ENCODE measurements at places on chromosomes 2 and 18.

GRCh38 chr2:85615413-85615728 lies 615 bp upstream of the USP39 start:
- no peak for DNase-seq

GRCh38 chr2:150464270-150464669 lies 23.2 kb downstream of the RND3 start:
- DNase-seq = peak; percentile 63

DNA sequence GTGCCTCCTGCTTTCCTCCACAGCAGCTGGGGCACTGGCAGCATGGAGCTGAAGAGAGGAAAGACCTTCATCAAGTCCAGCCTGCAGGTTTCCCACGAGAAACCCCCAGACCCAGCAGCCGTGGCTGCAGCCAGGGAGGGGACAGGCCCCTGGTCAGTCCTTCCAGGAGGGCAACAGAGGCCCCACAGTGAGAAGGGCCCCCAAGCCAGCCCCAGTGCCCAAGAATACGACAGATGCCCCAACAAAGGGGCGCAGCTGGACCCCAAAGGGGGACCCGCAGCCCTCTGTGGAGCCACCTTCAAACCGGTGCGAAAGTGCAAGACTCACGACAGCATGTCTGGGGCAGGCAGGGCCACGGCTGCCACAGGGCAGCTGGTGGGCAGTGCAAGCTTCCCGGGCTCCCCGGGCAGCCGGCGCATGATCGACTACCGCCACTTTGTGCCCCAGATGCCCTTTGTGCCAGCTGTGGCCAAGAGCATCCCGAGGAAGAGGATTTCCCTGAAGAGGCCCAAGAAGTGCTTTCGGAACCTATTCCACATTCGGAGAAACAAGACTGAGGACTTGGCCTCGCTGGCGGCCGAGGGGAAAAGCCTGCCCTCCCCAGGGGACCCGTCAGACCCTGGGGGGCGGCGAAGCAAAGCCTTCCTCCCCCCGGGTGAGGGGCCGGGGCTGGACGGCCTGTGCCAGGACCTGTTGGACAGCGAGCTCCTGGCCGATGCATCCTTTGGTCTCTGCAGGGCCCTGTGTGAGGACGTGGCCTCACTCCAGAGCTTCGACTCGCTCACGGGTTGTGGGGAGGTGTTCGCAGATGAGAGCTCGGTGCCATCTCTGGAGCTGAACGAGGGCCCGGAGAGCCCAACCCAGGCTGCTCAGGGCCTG lies 6.9 kb downstream of the AMER3 start:
- DNase-seq = no peak

DNA sequence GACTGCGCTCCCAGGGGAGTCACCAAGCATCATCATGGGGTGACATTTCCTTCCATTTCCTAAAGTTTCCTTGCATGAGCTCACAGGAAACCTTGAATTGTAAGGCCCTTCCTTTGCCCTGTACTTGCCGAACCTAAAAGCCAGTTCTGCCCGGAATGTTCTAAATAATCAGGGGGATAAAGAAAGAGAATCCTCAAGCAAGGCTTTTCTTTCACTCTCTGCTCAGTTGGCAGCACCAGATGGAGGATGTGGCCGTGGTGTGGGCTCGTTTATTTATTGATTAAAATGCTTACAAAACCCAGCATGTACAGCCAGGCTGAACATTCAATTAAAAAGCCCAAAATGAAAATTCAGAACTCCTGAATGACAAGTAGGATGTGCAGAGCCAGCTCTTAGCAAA lies 170.5 kb downstream of the SH3RF3 start:
- peak; percentile 66 for DNase-seq

- no peak for DNase-seq
These were observed 2.0 kb downstream of the IKZF2 start for GRCh38 chr2:213149294-213149875.

DNA sequence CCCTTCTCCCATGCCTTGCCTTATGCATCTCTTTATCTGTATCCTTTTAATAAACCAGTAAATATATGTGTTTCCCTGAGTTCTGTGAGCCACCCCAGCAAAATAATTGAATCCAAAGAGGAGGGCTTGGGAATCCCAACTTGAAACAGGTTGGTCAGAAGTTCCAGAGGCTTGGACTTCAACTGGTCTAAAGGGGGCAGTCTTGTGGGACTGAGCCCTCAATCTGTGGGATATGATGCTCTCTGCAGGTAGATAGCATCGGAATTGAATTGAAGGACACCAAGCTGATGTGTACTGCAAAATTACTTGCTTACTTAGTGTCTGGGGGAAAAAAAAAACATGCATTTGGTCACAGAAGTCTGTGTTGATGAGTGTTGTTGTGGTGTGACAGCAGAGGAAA lies 1033.5 kb upstream of the TMEFF2 start:
- DNase-seq = no peak

GRCh38 chr2:23698721-23699579 lies 228.0 kb downstream of the ATAD2B start:
- DNase-seq = peak; percentile 90

GRCh38 chr2:70314640-70315039 lies 12.8 kb upstream of the FAM136A start:
- no peak for DNase-seq

DNA sequence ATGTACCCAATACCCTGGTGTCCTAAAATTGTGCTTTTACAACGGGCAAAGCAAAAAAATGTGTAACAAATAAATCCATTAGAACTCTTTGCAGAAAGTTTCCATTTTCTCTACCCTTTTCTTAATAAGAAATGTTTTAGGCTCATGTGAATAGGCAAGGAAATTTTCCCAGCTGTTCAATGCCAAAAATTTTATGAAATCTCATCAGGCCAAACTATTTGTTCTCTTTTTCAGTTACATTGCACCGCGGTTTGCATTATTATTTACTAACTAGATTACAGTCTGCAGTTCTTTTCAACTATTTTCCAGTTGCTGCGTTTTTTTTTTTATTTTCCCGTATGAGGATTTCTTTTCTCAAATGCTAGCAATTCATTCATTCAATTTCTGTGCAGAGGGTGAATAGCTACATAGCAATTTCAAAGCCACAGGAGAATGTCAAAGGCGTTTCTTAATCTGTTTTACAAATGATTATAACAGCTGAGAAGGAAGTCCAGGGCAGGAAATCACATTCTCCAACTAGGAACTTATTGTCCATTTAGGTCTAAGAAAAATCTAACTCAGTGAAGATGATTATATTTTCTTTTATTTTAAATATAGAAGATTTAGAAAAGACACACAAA lies 367.5 kb upstream of the MMADHC start:
- DNase-seq = no peak

GRCh38 chr2:31004257-31004656 lies 134.0 kb downstream of the GALNT14 start:
- DNase-seq = no peak

GRCh38 chr18:50654658-50655550 lies 95.0 kb downstream of the MAPK4 start:
- no peak for DNase-seq

DNA sequence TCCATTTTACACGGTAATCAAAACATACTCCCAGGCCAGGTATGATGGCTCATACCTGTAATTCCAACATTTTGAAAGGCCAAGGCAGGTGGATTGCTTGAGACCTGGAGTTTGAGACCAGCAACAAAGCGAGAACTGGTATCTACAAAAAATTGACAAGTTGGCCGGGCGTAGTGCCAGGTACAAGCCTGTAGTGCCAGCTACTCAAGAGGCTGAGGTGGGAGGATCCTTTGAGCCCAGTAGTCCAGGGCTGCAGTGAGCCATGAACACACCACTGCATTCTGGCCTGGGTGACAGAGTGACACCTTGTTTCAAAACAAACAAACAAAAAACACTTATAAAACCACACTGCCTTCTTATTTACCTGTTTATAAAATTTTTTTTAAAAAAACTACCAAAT lies 80.8 kb downstream of the GAREM1 start:
- DNase-seq = no peak

- no peak for DNase-seq
These were observed 28.2 kb upstream of the GALNT1 start for GRCh38 chr18:35553300-35553699.

GRCh38 chr2:173028671-173029070 lies 47.0 kb upstream of the MAP3K20 start:
- no peak for DNase-seq

DNA sequence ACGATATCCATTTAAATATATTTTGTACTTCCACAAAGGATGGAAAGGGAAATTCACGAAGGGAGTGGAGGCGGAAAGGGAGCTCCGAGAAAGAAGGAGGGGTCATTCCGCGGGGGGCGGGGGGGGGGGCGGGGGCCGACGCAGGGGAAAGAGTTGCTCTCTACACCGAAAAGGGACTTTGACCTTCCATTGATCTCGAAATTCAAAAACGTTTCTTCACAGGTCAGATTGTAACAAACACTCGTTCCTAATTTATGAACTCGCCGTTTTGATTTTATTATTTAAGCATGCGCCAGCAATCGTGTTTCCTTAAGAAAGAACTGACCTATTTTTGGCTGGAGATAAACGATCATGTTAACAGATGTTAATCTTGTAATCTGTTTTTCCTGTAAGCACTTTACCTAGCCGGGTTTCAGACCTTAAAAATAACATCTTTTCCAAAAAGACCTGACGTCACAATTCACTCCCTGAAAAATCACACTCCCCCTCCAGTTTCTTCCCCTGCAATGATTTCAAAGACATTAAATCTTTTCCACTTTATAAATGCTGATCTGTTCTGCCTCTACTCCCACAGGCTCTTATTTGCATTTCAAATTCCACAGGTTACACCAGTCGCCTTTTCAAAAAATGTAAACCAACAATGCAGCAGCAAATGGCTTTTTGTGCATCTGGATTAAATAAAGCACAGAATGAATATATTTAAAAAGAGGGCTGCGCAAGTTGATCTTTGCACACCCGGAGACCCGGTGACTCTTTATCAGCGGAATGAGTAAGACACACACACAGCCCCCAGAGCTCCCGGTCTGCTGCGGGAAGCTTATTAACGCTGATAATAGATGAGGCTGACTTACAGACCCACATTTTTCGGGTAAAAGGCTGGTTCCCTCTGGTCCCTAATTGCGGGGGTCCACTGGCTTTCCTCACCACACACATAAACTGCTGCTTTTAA lies 1.6 kb downstream of the ZNF516 start:
- DNase-seq = peak; percentile 30

All from lung microvascular endothelial cell (primary cell).